ENCODE measurements at places on chromosomes 12 and 14.

DNA sequence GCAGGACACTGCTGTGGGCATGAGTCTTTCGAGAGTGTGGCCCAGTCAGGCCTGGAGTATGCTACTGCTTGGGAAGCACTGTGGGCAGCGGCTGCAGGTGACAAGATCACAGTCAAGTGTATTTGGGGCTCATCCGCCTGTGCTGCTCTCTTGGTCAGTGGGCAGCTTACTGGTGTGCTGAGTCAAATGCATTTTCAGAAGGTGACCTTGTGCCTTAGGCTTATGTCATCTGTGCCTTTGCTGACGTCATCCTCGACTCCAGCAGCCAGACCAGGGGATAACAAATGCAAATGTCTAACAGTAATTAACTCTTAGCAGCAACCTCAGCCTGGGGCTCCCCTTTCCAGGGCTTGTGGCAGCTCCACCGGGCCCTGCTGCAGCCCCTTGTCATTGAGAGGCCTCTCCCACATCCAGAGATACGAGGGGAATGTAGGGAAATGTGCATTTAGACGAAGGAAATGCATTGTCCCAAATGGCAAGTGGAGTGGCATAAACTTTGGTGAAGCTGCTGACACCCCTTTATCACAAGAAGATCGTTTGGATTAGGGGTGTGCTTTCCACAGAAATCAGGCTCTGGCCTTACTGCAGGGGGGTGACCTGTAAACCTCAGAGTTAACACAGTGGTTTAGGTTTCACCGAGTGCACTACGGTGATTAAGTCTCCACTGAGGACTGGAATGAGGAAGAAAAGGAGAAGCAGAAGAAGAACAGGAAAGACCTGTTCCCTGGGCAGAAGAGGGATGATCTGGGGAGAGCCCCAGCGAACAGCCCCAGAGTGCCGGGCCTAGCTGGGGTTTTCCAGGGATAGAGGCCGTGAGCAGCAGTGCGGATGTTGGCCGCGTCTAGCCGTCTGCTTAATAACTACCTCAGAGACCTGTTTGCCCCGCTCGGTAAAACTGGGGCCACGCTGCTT is 39.7 kb downstream of the PSMA6 start:
- peak; percentile 17 for DNase-seq

DNA sequence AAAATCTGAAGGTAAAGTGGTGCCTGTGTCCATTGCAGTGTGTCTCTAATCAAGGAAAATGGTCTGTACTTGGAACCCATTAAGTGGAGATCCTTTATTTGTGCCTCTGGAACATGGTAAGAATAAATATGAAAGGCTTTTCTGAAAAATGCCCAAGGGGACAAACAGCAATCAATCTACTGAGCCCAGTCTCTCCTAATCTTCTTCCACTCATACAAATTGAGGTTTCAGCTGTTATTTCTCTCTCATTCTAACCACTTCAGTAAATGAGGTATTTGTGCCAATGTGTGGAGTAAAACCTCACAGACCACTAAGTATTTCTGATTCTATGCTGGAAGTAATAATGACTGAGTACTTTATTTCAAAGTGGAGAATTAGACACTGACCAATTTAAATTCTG is 82.3 kb upstream of the ST8SIA1 start:
- DNase-seq = no peak

DNA sequence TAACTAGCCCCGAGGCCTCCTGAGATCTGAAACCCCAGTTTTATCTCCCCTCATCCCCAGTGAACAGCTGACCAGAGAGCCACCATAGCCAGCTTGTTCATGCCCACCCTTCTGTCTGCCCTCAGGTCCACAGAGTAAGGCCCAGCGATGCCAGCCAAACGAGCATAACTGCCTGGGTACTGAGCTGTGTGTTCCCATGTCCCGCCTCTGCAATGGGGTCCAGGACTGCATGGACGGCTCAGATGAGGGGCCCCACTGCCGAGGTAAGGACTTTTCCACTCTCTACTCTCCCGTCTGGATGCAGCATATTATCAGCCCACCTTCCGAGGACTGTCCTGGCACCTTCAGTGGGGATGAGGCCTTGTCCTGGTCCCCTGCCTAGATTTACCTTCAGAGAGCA is 6.2 kb downstream of the LRP1-AS start:
- DNase-seq = no peak

DNA sequence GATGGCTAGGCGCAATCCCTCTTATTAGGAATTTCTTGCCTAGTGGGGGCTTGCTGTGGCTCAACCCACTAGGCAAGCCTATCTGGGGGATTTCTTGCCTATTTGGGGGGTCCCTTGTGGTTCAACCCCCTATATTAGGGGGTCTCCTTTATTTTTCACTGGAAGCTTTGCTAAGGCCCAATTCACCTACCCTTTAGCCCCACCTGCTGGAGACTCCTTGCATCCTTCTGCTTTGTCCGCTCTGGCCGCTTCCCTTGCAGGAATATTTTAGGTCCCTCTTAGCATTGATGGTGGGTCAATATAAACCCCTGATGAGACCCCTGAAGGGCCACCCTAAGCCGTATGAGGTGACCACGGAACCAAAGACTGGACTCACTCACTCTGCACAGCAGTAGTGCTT is 1552.1 kb downstream of the AACS start:
- DNase-seq = no peak

DNA sequence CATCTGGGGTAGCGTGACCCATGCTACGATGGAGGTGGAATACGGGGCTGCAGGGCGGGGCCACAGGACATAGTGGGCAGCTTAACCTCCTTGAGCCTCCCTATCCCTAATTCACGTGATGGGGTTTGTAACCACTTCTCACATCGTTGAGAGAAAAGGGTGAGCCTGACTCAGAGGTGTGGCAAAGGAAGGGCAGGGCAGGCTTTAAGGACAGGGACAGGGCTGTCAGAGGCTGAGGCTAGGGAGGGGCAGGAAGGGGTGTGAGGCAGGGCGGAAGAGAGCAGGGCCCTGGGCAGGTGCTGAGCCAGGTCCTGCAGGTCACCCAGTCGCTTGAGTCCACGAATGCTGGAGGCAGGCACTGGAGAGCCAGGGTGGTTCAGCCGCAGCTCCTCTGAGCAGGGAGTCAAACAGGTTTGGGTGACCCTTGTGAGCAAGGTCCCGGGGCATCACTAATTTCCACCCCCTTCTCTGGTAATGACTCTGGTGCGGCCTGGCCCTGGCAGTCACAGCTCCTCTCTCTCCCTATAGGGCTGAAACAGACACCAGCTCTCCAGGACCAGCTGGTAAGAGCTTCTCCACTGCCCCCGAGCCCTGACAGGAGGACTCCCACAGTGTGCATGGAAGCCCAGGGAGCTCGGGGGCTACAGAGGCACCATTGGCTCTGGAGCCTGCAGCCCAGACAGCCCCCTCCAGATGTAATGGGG is 7.5 kb upstream of the AQP2 start:
- no peak for DNase-seq

DNA sequence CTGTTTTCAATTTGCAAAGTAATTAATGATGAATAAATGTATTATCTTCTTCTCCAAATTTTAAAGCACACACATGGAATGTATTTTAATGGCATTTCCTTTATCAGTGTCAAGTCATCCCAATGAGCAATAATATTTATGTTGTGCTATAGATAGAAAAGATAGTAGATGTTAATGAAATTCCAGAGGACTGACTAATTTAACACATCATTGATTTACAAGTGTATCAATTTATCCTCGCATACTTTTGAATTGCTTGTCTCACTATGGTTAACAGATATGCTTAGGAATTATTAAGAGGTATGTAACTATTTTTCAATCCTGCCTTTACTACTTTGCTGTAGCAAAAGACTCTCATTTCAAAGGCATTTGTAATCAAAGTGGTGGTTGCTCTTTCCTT is 842.9 kb downstream of the SLC6A15 start:
- peak; percentile 91 for DNase-seq

- peak; percentile 20 for DNase-seq
Observed at GRCh38 chr12:90235642-90236041, 527.0 kb upstream of the ATP2B1 start.

GRCh38 chr12:123858176-123858575 is 96.1 kb downstream of the DNAH10 start:
- DNase-seq = no peak

- DNase-seq = no peak
Observed at GRCh38 chr14:36944307-36945010, 227.9 kb downstream of the SLC25A21 start.
